ENCODE measurements at places on chromosomes 13 and 19.

DNA sequence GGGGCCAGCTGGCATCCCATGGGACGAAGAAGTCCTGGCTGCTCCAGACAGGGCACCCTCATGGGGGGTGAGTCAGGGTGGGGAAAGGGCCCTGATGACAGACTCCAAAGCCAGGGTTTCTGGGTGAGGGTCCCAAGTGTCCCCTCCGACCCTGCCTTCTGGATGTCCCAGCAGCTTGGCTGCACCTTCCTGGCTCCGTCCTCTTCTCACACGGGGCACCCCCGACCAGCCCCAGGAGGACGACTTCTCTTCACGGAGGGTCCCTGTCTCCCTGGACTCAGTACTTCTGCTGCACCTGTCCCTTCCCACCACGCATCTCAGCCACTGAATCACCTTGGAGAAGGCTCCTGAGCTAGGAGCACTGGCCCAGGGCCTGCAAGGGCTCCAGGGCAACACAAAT is 19.9 kb downstream of the MIER2 start:
- DNase-seq, result no peak

- no peak for DNase-seq
Measured at GRCh38 chr13:73138638-73139491, 80.1 kb downstream of the KLF5 start.

DNA sequence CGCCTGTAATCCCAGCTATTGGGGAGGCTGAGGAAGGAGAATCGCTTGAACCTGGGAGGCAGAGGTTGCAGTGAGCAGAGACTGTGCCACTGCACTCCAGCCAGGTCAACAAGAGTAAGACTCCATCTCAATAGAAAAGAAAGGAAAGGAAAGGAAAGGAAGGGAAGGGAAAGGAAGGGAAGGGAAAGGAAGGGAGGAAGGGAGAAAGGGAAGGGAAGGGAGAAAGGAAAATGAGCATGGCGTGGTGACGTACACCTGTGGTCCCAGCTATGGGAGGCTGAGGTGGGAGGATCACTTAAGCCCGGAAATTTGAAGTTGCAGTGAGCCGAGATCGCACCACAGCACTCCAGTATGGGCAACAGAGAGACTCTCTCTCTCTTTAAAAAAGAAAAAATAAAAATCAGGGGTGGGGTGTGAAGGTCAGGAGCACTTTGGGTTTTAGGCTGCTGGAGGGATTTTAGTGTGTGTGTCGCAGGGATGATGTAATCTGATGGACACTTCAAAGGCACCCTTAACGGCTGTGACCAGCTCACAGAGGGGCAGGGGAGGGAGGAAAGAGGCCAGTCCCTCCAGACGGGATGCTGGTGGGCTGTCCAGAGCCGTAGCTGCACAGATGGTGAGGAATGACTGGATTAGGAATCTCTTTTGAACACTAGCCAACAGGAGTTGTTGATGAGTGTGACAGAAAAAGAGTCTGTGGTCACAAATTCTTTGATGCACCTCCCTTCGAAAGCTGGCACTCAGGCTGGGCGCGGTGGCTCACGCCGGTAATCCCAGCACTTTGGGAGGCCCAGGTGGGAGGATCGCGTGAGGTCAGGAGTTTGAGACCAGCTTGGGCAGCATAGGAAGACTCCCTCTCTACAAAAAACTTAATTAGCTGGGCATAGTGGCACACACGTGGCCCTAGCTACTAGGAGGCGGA is 27.6 kb downstream of the TMPRSS9 start:
- DNase-seq, result no peak

GRCh38 chr13:106522112-106522705 is 13.3 kb downstream of the EFNB2 start:
- DNase-seq, result no peak

DNA sequence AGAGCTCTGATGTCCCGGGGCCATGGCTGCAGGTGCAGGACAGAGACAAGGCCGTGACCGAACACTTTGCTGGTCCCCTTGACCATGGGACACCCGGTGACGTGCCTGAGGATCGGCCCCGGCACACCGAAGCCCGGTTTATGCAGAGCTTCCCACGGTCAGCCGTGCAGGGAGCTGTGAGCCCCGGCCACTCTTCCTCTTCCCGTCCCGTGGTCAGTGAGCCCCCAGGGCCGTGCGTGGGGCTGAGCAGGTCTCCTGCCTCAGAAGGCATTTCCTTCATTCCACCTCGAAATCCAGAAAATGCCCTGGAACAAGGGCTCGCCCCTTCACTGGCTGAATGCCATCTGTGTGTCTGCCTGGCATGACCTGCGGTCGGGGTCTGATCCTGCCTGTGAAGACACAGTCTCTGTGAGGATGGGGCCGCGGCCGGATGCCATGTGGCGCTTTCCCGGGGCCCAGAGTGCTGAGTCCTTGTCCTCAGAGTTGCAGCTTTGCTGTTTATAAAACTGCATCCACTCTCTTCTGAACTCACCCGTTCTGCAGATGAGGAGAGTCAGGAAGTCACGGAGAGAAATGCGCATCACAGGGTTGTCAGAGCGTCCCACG is 16.9 kb downstream of the MCF2L start:
- no peak for DNase-seq

GRCh38 chr13:45119469-45119990 is 780 bp upstream of the GTF2F2 start:
- peak; percentile 68 for DNase-seq

GRCh38 chr19:2478278-2478755 is 2.4 kb downstream of the GADD45B start:
- peak; percentile 61 for DNase-seq

DNA sequence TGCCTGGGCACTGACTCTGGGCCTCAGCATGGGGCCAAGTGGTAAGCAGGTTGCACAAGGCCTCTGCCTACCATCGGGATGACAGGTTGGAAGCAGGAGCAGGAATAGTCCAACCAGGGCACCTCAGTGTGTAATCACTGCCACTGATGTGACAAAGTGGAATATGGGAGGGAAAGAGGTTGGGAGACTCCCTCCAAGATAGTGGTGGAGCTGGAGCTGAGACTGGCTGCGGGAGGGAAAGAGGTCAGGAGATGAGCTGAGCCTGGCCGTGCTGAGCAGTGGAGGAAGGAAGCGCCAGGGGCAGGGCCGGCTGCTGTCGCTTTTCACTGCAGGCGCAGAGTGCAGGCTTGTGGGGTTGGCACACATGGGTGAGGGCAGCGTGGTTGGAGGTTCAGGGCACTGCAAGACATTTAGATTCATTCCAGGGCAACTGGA is 6.8 kb downstream of the UPF3A start:
- no peak for DNase-seq
